Stimulated activated CD4-positive, alpha-beta T cell treated with anti-CD3 and anti-CD28 coated beads, Interleukin-12 subunit alpha, Interleukin-12 subunit beta, amount 100 ng/mL, for 24 hours (primary cell): ENCODE measurements at places on chromosomes 2 and 18.

DNA sequence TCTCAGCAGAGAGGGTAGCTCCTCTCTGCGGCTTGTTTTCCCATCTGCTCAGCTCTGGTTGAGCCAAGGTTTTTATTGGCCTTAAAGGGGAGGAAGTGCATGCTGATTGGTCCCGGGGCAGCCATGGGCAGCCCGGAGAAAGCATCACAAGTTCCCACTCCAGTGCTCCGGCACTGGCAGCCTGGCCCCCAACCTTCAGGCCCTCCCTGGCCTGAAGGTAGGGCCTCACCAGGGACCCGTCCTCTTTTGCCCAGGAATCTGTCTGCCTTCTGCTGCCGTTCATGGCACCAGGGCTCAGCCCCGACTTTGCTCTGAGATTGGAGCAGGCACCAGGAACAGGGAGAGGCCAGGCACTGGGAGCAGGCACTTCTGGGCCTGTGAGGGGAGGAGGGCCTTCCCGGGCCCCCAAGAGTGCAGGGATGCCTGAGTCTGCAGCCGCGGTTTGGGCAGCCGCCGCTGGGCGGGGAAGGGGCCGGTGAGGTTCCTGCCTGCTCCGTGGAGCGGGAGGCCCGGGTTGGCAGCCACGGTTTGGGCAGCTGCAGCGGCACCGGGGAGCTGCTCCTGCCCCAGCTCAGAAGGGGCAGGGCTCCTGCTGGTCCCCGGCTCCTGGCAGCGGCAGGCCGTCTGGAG lies 17.5 kb upstream of the ILKAP start:
- no peak for DNase-seq

- no peak for DNase-seq
Measured at GRCh38 chr2:217370391-217370790, 510.5 kb upstream of the TNP1 start.

- DNase-seq: no peak
Measured at GRCh38 chr2:85733121-85733960, 20.4 kb upstream of the ATOH8 start.

DNA sequence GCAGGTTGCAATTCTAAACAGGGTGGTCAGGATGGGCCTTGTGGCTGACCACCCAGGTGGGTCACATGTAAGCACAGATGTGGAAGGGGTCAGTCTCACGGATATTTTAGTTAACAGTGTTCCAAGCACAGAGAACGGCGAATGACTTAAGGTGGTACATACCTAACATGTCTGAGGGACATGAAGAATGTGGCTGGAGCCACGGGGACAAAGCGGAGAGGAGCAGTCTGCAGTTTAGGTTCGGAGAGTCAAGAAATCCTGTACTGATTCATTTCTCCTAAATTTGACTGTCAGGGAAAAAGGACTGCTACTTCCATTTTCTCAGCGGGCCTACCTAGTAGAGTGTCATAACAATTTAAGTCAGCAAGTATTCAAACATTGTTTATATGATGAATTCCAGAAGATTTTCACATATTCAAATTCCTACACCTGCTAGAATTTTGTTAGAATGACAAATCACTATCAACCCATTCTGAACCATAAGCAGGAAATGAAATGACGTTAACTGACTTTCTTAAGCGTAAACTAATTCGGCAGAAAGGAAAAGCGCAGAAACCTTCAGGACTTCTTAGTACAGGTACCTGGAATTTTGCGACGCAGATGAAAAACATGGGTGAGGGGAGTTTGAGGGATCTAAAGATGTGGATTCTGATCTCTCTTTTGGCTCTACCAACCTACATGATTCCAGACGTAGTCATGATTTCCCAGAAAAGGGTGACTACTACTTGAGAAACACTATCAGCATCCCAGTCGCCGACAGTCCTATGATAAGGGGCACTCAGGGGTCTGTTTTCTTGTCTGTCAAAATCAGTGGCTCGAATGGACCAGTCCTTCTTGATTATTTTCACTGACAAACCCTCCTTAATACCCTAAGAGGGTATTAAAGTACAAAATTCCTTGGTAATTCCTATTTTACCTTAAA lies 41.3 kb downstream of the PTPN2 start:
- DNase-seq: no peak

- no peak for DNase-seq
Measured at GRCh38 chr2:191263050-191263449, 17.8 kb downstream of the MYO1B start.

GRCh38 chr2:219314804-219315468 lies 5.7 kb upstream of the PTPRN start:
- no peak for DNase-seq

DNA sequence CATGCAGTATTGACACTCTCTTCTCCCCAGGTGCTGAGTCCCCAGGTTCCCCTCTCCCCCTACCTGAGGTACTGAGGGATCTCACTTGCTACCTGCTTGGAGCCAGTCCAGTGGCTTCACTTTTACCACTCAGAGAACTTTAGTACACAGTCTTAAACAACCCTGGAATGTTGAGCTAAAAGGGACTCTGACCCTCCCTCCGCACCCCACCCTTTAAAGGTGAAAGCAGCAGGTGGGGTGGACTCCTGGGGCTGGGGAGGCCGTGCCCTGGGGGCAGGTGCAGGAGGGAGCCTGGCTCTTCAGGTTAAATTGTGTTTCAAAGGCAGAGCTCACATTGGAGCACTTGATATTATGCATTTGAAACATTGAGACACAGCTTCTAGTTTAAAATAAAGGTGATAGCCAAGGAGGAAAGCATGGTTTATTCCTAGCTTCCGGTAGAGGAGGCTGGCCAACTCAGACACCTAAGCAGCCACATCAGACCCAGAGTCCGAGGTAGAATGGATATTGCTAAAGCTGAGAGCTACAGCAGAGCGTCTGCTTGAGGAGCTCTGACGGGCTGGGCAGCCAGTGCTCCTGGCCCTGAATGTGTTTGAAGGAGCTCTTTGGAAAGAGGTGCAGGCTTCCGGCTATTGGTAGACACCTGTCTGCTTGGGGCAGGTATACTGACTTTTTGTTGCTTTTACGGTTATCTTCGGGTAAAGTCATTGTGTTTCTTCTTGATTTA lies 196.4 kb downstream of the AGAP1 start:
- no peak for DNase-seq

DNA sequence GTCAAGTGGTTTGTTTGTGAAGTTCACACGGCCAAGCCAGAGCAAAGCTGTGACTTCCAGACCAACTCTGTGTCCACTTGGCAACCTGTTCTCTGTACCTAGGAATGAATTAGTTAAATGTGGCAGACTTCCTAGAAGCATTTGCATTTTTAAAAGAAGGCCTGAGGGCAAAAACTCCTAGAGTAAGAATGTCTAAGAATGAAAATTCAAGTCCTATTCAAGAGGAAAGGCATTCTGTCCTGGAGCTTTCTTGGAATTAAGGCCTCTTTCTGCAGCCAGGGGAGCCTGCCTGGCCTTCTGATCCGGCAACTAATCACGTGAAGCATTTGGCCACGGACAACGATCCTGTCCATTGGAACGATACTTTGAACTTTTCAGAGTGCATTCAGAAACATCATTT lies 155.0 kb downstream of the SETBP1 start:
- DNase-seq: no peak

DNA sequence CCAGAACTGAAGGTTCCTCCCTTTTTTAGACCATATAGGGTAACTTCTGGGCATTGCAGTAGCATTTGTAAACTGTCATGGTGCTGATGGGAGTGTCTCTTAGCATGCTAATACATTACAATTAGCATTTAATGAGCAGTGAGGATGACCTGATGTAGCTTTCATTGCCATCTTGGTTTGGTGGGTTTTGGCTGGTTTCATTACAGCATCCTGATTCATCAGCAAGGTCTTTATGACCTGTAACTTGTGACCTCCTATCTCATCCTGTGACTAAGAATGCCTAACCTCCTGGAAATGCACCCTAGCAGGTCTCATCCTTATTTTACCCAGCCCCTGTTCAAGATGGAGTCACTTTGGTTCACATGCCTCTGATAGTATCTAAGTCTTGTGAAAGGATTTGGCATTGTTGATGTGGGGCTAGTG lies 159.0 kb downstream of the TMX3 start:
- no peak for DNase-seq

GRCh38 chr2:151363709-151364108 lies 6.3 kb downstream of the TNFAIP6 start:
- no peak for DNase-seq

- peak; percentile 21 for DNase-seq
Measured at GRCh38 chr2:65435625-65436168, 3.3 kb upstream of the SPRED2 start.

DNA sequence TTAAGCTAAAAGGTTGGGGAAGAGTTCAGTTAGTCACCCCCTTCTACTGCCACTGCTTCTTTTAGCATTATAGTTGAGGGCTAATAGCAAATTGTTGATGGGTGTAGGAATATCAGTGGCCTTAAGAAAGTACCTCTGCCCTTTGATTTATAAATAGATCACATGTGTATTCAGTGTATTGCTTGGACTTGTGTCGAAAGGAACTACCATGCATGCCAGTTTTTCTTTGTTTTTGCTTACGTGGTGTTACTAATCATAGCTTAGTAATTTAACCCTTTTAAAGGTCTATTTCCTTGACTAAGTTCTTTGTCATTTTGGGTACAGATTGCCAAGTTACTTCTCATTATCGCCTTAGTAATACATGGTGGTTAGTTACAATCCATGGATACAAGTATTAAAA lies 85.6 kb downstream of the MIB1 start:
- DNase-seq: no peak

GRCh38 chr2:223700221-223700620 lies 98.1 kb upstream of the SCG2 start:
- DNase-seq: no peak

GRCh38 chr2:3073704-3074103 lies 303.9 kb downstream of the EIPR1 start:
- no peak for DNase-seq

- no peak for DNase-seq
Measured at GRCh38 chr18:51617167-51617566, 419.7 kb upstream of the MEX3C start.
